ENCODE measurements at places on chromosomes 16 and 17.

DNA sequence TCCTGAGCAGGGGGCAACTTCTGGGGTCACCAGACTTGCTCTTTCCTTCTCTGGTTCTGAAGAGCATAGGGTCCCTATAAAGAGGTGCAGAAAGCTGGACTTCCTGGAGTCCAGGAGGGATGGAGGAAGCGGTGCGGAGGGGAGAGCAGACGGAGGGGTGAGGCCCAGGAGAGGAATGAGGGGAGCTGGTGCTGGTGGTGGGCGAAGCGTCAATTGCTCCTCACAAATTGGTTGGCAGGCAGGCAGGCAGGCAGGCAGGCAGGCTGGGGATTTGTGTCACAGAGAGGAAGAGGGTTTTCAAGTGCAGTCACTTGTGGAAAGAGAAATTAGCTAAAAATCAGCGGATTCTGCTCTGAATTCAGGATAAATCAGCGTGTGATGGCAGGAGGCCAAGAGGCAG is 133.7 kb upstream of the CDC42EP4 start:
- DNase-seq: no peak

- DNase-seq: no peak
Observed at GRCh38 chr17:17987187-17987896, 14.7 kb downstream of the DRC3 start.

GRCh38 chr16:58516768-58517107 is 1.4 kb downstream of the SETD6 start:
- DNase-seq: no peak

DNA sequence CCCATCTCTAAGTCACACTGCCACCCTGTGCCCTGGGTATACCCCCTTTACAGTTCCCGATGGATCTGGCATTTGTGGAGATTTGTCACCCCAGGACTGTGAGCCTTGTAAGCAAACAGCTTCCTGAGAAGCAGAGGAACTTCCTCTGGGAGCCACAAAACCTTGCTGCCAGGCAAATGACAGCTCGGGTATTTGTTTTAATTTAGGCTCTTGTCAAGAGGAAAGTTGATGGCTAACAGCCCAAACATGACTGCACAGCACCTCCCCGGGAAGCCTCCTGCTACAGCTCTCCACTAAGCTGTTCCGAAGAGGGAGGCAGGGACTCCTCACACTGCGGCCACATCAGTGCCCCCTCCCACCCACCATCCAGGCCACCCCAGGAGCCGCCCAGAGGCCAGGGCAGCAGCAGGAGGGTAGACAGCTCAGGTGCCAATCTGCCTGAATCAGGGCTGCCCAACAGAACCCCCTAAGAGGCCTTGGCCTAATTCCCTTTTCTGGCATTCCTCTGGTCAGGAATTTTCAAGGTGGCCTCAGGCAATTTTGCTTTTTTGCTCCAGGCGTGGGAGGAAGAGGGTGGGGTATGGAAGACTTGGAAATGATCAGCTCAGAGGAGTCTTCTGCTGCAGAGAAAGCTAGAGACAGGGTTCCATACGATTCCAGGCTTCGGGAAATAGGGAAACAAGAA is 2.6 kb downstream of the ABR start:
- DNase-seq: no peak

DNA sequence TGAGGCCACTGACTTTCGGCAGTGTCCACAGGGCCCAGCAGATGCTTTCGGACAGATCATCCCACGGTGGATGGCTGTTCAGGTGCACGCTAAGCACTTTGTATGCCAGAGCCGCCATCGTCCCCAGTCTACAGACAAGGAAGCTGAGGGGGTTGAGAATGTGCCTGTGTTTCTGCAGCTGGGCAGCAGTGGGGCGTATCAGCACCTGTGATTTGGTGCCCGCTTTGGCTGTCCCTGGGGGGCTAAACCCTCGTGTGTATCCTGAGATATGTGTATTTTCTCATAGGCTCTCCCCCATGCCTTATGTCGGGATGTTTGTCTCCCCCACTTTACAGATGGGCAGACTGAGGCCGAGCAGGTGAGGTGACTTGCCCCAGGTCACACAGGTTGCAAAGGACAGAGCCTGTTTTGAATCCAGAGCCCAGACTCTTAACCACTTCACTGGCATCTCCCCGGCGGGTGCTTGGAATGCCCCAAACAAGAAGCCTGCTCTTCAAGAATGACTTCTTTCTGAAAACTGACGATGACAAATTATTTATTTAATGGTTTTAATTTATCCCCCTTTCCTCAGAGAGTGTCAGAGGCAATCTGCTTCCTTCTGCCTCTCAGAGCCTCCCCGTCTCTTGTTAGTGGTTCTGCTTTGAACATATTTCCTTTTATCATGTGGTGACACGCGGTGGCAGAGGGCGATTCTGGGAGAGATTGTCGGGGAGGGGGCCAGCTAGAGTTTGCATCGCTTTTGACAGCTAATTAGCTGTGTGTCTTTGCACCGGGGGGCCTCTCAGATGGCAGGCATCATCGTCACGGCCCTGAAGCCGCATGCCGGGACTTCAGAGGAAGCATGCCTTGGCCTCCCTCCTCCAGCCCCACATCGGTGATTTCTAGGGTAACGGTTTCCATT is 149.6 kb upstream of the CIBAR2 start:
- DNase-seq: no peak

- no peak for DNase-seq
Observed at GRCh38 chr16:78444-79150, 572 bp downstream of the MPG start.

DNA sequence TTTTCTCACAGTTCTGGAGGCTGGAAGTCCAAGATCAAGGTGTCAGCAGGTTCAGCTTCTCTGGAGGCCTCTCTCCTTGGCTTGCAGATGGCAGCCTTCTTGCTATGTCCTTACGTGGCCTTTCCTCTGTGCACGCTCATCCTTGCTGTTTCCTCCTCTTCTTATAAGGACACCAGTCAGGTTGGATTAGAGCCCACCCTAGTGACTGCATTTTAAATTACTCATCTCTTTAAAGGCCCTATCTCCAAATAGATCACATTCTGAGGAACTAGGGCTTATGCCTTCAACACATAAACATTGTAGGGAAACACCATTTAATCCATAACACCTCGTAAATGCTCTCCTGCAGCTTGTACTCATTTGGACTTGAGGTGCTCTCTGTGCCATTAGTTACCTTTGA is 36.3 kb downstream of the DHRS7C start:
- no peak for DNase-seq

All from NCI-H1048 (cell line).